Neural crest cell (in vitro differentiated cells): ENCODE measurements at places on chromosomes 3 and 15.
A peak's percentile ranks its signal among the peaks of the same experiment; 100 is the strongest.

DNA sequence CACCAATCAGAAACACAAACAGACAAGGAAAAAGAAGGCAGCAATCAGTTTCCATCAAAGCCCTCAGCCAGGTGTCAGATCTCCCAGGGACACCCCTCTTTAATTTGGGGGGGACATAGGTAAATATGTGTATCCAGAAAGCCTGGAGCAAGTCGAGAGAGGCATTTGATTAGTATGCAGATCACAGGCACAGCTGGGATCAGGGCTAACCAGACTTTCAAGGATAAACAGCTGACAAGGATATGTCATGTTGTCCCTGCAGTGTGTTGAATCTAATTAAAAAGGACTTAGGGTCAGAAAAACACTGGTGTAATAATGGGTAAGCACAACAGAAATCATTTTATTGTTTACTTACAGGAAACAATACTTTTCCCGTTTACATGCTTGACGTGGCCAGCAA lies 30.2 kb downstream of the NSMCE3 start:
- DNase-seq: no peak

GRCh38 chr15:88383354-88383753 lies 83.8 kb downstream of the MRPL46 start:
- DNase-seq: no peak

DNA sequence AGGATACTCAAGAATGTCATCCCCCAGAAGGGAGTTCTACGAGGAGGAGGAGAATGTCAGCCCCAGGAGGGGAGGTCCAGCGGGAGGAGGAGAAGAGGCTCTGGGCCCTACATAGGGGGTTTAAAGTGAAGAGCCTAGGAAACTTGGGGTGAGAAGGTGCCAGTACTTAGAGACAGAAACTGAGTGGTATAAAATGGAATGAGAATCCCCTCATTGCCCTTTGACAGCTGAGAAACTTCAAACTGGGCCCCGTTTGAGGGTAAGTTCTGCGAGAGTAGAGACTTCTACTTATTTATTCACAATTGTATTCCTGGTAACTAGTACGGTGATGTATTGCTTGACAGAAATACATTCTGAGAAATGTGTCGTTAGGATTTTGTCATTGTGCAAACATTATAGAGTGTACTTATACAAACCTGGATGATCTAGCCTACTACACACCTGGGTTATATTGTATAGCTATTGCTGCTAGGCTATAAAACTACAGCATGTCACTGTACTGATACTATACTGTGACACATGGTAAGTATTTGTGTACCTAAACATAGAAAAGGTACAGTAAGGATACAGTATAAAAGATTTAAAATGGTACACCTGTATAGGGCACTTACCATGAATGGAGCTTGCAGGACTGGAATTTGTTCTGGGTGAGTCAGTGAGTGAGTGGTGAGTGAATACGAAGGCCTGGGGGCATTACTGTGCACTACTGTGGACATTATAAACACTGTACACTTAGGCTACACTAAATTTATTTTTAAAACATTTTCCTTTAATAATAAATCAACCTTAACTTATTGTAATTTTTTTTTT lies 62.0 kb downstream of the TSC22D2 start:
- DNase-seq: no peak

DNA sequence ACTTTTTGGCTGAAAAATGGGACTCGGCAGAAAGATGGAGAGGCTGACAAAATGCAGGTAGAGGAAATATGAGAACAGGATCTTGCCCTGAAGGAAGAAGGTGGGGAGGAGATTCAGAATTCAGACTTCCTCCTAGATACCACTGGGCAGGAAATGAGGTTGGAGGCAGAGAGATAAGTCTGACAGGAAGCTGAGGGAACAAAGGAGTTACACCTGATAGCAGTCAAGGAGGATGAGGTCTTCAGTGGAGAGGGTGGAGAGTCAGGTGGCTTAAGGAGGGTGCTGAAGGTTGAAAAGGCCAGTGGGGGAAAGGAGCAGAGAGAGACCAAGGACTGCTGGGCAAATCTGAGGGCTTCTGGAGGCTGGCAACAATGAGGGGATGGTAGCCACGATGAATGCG lies 56.8 kb downstream of the CCR4 start:
- DNase-seq: no peak

DNA sequence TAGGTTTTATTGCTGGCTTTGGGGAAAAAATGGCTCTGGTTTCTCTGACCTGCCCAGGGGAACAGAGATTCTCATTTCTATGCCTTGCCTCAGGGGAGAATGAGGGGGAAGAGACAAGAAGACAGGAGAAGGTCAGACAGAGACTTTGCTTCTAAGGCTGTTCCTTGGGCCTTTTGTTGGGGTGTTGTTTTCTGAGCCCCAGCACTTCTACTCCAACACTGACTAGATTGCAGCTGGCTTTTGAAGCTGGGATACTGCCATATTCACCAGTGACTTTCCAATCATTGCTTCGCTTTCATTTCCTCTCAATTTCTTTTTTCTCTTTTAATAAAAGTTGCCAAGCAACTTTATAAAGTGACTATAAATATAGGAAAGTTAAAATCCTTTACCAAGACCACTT lies 143.2 kb upstream of the ARHGEF26 start:
- DNase-seq: no peak

- DNase-seq: no peak
These were observed 316.4 kb downstream of the THSD4 start for GRCh38 chr15:71431343-71432336.

- DNase-seq: no peak
These were observed 18.0 kb downstream of the UBE2E2 start for GRCh38 chr3:23221136-23221535.

DNA sequence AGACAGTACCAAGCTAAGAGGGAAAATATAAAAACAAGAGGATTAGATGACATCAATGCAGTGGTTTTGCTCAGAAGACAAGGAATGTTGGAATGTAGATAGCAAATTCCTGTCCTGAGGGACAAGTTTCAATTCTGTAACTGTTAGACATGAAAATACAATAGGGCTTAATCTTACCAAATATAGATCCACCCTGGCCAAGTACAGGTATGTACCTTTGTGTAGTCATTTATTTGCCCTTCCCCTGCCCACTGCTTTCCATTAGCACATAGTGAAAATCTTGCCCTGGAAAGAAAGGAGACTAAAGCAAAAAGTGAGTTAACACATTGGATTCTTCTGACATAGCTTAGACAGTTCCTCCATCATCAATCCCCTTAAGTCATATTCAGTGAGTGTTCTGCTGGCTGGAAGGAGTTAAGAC lies 389.0 kb upstream of the THBS1 start:
- DNase-seq: no peak

DNA sequence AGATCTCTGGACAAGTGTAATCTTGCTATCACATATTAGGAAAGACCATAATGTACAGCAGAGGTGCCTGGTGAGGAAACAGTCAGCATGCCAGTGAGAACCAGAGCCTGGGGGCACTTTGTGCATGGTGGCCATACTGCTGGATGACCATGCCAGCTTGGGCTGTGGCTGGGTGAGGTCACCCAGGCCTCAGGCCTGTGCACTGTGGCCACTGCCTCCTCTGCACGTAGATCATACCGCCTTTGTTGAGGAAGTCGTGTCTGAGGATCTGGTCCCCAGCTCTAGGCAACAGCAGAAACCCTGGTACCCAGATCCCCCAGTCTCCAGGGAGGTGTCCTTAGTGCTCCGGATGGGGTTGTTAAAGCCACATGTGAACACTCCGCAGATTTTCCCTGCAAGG lies 38.9 kb downstream of the ZNF710 start:
- DNase-seq: no peak

- DNase-seq: no peak
These were observed 189.4 kb upstream of the CHRM5 start for GRCh38 chr15:33778852-33779251.

GRCh38 chr15:74995779-74996765 lies 709 bp downstream of the SCAMP5 start:
- DNase-seq: peak; percentile 4

DNA sequence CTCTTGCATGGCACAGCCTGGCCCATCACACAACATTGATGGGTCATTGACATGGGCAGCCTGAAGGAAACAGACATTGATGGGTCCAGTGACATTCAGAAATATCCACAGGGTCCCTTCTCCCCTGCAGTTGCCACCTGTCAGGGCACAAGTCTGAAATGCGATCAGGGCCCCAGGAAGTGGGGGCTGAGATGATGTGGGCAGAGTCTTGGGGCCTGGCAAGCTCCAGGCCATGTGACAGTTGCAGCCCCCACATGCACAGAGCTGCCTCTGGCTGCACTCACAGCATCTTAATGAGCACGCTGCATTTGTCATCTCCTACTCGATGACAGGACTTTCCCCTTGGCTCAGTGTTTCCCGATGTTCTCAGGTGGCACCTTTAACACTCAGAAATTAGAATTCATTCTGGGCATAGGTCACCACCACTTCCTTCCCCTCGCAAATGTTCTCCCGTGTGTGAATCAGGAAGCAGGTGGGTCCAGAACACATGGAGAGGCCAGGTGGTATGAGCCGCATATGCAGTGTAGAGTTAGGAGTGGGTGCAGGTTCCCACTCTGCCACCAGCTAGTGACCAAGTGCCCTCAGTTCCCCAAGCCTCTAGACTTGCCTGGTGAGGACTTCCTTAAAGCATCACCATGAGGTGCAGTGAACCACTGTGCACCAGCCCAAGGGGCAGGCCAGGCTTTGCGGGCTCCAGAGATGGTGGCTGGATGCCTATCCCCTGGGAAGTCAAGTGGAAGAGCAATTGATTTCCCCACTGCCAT lies 1.6 kb upstream of the TXNRD3 start:
- no peak for DNase-seq

GRCh38 chr15:81313686-81314085 lies 10.3 kb downstream of the STARD5 start:
- DNase-seq: no peak

GRCh38 chr3:15527031-15527459 lies 5.5 kb upstream of the COLQ start:
- DNase-seq: no peak

- peak; percentile 78 for DNase-seq
These were observed 765 bp upstream of the MAPKAPK3 start for GRCh38 chr3:50616003-50616769.

GRCh38 chr3:101861212-101861788 lies 12.0 kb downstream of the NFKBIZ start:
- DNase-seq: no peak

- no peak for DNase-seq
These were observed 36.8 kb upstream of the TCAIM start for GRCh38 chr3:44301746-44302145.

- no peak for DNase-seq
These were observed 7.5 kb downstream of the GNAI2 start for GRCh38 chr3:50243543-50243895.

DNA sequence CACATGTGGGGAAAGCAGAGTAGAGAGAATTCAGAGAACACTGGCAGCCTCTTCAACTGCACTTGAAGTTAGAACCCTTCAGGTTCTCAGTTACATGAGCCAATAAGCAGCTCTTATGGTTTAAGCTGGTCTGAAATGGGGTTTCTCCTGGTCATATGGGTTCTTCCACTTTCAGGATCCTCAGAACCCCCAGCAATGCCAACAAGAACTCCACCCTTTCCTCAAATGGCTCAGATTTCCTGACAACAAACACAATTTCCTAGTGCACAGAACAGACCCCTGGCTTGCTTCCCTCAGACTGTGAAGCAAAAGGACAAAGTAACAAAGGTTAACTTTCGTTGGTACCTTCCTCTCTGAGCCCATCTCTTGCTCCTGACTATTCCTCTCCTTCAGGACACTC lies 23.9 kb upstream of the FRMD4B start:
- DNase-seq: no peak

- no peak for DNase-seq
These were observed 87.8 kb upstream of the LPP start for GRCh38 chr3:188066141-188066540.

DNA sequence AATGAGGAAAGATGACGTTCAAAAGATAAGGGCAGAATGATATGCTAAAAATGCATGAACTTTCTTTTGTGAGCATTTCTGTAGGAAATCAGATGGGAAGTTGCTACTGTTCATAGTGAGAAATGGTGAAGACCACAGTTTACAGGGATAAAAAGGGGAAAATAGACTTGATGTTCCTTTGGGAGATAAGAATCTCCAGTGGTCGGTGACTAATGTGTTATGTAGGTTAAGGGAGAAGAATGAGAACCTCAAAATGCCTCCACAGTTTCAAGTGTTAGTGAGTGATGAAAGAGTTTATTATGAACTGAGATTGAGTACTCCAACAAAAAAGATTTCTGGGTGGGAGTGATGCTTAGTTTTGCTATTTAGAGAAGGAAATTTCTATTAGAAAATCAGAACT lies 247.2 kb downstream of the LSAMP start:
- no peak for DNase-seq

- DNase-seq: no peak
These were observed 103.3 kb upstream of the GALNT15 start for GRCh38 chr3:16071206-16071605.

- DNase-seq: no peak
These were observed 38.5 kb downstream of the PYDC2 start for GRCh38 chr3:191499307-191500080.

GRCh38 chr3:101453961-101454360 lies 59.1 kb downstream of the SENP7 start:
- DNase-seq: no peak

DNA sequence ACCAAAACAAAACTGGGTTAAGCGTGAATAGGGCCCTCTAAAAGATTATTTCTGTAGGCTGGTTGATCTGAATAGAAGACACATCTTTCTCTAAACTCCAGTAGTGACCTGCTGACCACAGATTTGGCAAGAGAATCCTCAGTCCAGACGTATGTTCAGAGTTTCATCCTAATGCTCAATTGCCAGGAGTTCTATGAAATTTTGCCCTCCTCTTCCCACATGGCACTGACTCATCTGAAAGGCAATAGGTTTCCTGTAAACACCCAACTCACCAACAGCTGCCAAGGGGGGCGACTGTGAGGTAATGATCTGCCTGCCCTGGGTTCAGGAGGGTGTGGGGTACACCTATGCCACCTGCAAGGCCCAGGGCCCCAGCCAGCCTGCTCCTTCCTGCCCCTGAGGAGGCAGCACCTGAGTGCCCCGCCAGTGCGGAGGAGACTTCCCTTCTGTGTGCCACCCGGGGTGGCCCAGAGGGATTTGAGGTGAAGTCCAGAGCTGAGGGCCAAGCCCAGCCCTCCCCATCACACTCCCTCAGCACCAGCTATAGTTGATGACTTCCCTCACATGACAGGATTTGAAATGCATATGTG lies 8.4 kb upstream of the PLA2G4D start:
- DNase-seq: no peak

GRCh38 chr3:155497930-155498647 lies 204.6 kb upstream of the STRIT1 start:
- no peak for DNase-seq
